Activated CD4-positive, alpha-beta memory T cell treated with anti-CD3 and anti-CD28 coated beads for 36 hours (primary cell): ENCODE measurements at places on chromosomes 16 and 17.

- no peak for DNase-seq
These were observed 8.6 kb downstream of the ADGRG5 start for GRCh38 chr16:57551057-57551456.

DNA sequence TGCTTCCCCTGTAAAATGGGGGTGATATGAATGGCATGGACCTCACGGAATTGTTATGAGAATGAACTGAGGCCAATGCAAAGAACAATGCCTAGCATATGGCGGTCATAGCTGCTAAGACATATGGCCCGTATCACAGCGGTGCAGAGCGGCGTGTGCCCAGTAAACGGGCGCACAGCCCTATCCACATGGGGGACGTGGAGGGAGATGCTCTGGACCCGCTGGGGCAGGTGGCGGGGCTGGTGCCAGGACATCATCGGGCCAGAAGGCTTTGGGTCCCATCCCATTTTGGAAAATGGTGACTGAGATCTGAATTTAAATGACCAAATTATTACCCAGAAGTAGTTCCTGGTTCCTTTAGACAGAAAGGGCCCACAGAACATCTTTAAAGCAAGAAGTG lies 18.5 kb upstream of the CPSF4L start:
- no peak for DNase-seq

DNA sequence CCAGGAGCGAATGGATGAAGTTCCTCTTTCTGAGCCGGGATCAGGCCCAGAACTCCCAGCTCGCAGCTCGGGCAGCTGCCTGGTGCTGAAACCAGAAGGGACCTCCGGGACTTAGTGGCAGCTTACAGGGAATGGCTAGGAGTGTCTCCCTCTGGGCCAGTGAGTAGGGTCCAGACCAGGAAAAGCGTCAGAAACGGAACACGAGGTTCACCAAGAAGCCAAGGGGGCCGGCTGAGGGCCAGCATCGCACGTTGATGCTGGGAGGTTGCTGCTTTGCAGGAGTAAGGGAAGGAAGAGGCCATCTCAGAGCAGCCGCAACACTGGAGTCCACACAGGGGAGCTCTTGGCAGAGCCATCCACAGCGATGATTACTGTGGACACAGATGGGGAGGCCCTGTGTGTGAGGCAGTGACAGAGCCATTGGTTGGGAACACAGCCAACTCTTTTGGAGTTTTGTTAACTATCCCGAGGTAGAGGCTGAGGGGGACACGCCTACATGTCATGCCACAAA lies 74.0 kb upstream of the CREBBP start:
- DNase-seq = no peak

- no peak for DNase-seq
These were observed 1.0 kb downstream of the MYO15B start for GRCh38 chr17:75588596-75589011.
